ENCODE measurements at places on chromosomes 7 and 10. TPM values are rescaled to one million over a fixed set of nuclear protein-coding genes. Genes with fewer than 3 reads are reported as not detected.

EPHA1 gene
- total RNA-seq = not detected

ZNF248 gene
- 4.5 TPM for total RNA-seq

ASB10 gene
- not detected for total RNA-seq

RBP3 gene
- not detected for total RNA-seq

ACTL6B gene
- not detected for total RNA-seq

NKX2-3 gene
- not detected for total RNA-seq

DMBT1 gene
- total RNA-seq = 0.08 TPM

BMS1 gene
- 22.0 TPM for total RNA-seq

STK32C gene
- 53.0 TPM for total RNA-seq

ADGRA1 gene
- 0.09 TPM for total RNA-seq

SOSTDC1 gene
- total RNA-seq = not detected

IDI2 gene
- total RNA-seq = not detected

C10orf105 gene
- not detected for total RNA-seq

ZNF804B gene
- not detected for total RNA-seq

ABCB4 gene
- not detected for total RNA-seq

CHRM2 gene
- not detected for total RNA-seq

FOXI2 gene
- total RNA-seq = not detected

ADCY1 gene
- 2.5 TPM for total RNA-seq

CRCP gene
- total RNA-seq = 28.1 TPM

CAV2 gene
- total RNA-seq = 170 TPM

HEPACAM2 gene
- total RNA-seq = not detected

ADAM12 gene
- total RNA-seq = 5.4 TPM

WNT2 gene
- not detected for total RNA-seq

FGL2 gene
- not detected for total RNA-seq

CHST15 gene
- 8.1 TPM for total RNA-seq

TASOR2 gene
- 24.9 TPM for total RNA-seq

All from A549 treated with CORT108297 at 1 μM for 4 hours (cell line).